ENCODE measurements at places on chromosomes 1 and 21.

- DNase-seq: no peak
Observed at GRCh38 chr1:38047603-38048141, 1.1 kb upstream of the POU3F1 start.

DNA sequence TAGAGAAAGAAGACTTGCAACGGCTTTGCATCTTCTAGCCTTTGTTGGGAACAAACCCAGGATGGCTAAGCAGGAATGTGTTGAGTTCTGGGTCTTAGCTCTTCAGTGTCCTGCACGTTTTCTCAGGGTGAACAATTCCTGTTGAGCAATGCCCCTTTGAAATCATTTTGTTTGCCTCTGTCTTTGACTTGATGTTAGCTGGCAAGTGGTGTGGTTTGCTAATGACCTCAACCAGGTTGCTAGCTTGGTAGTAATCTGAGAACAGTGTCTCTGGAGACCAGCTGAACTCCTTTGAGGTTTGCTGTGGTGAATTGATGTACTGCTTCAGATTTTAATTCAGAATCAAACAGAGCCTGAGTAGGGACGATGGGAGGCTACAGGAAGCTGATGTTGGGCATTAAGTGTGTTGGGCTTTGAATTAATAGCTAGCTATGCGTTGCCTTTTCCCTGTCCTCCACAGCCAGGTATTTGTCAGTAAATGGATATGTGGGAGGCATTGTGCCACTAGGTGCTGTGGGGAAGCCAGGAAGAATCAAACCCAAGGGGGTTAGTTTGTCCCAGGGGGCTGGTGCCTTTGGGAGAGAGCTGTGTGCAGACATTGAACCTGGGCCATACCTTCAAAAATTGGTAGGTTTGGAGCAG is 23.3 kb upstream of the SRSF10 start:
- no peak for DNase-seq

GRCh38 chr1:90341516-90341915 is 346.6 kb downstream of the ZNF326 start:
- DNase-seq: no peak

- no peak for DNase-seq
Observed at GRCh38 chr1:167612587-167613385, 17.2 kb upstream of the RCSD1 start.

- no peak for DNase-seq
Observed at GRCh38 chr1:175572932-175573868, 170.2 kb downstream of the TNR start.

DNA sequence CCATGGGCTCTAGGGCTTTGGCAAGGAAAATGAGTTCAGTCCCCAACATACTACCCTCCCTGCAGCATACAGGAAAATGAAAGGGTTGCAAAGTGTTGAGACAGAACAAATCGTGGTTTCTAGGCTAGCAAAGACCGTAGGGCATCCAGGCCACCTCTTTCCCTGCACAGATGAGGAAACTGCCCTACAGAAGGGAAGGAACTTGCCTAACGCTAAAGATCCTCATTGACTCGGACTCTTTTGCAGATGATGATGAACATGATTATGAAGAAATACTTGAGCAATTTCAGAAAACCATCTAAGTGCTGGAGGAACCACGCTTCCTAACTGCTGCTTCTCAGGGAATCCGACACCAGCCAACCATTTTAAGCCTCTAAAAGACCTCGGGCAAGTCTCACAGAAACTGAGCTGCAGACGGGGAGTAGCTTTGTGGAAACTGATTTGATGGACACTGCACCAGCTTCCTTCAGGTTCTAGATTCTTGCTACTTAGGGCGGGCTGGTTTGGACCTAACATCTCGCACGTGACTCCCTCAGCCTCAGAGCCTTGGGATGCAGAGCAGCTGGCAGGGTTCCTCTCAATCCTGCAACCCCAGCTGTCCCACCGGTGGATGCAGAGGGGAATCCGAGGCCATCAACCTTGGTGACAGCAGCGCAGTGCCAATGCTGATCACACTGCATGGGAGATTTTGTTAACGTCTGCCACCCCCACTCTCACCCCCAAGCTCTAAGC is 13.4 kb downstream of the THEMIS2 start:
- no peak for DNase-seq

DNA sequence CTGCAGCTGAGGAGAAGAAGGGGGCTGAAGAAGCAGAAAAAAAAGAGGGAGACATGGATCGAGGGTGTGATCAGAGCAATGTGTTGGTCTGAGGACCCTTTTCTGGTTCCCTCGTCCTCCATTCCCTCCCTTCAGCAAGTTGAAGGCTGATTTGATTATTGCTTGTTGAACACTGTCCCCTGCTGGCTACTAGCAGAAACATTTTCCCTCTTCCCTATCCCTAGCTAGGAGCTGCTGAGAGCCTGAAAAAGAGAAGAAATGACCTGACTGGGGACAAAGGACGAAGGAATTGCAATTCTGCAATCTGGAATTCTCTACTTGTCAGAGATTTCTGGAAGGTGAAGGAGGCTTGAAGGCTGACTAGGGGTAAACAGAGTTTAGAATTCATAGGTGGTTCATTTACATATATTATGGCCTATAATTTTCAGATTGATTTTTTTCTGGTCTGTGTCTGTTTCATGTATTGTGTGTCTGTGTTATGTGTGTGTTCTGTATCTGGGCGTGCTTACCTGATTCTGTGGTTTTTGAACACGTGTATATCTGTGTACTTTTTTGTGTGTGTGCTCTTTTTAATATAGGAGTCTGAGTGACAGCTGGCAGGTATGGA is 9.8 kb downstream of the NHLH1 start:
- DNase-seq: no peak

- no peak for DNase-seq
Observed at GRCh38 chr1:177354247-177354646, 183.5 kb downstream of the BRINP2 start.

- no peak for DNase-seq
Observed at GRCh38 chr1:27509127-27510080, 19.4 kb upstream of the WASF2 start.

GRCh38 chr1:16248007-16248436 is 11.0 kb upstream of the CPLANE2 start:
- DNase-seq: no peak

GRCh38 chr1:37822906-37823815 is 15.2 kb upstream of the YRDC start:
- no peak for DNase-seq

DNA sequence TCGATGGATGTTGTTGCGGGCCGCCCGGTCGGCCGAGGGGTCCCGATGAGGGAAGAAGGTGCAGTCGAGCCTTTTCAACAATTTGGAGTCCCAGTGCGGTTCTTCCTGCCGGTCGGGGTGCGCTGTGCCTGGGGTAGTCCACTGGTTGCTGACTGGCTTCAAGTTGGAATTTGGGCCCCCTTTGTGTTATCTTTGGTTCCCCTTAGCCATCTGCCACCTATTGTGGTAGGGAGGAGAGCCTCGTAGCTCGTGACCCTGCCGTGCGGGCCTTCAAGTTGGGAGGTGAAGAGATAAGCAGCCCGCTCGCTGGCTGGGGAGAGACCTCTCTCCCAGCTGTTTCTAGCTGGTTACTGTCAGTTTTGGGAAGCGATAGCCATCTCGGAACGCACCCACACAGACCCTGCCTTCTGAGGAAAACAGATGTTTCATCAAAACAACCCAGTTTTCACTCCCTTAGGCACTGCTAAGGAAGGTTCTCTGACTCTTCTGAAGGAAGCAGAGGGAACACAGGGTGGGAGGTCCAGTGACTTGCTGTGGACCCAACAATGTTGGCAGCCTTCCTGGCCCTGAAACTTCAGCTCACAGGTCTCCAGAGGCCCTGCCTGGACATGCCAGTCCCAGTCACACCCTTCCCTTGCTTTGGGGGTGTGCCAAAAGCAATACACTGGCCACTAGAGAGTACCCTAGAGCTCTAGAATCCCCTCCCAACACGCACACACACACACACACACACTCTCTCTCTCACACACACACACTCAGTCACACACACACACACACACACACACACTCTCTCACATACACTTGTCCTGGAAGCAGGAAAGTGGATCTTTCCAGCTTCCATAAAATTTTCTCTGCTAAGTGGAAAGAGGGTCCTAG is 1.0 kb downstream of the BTG2 start:
- no peak for DNase-seq

DNA sequence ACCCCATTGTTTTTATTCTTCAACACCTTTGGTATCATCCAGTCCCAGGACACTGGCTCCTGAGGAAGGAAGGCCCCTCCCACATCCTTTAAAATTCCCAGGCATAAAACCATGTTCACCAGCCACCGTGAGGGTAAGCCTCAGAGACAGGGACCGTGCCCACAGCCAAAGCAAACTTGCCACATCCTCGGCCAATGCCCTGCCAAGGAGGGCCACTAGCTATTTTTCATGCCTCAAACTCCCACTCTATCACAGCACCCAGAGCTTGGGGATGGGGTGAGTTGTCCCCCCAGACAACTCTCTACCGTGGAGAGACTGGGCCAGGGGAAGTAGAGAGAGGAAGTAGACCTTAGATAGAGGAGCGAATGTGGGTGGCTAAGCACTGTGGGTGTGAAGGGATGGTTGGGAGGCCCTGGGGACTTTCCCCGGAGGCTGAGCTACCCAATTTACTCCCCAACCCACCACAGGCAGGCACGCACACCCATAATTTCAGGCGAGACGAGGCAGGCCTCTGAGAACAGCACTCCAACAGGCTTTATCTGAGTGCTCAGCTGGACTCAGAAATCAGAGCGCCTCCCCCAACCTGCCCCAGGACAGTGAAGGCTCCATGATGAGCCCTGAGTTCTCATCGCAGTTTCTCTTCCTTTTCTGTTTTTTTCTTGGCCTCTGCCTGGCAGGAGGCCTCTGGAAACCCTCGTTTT is 15.9 kb upstream of the BTG2 start:
- DNase-seq: no peak

GRCh38 chr1:6447016-6447817 is 18.8 kb downstream of the TNFRSF25 start:
- no peak for DNase-seq

DNA sequence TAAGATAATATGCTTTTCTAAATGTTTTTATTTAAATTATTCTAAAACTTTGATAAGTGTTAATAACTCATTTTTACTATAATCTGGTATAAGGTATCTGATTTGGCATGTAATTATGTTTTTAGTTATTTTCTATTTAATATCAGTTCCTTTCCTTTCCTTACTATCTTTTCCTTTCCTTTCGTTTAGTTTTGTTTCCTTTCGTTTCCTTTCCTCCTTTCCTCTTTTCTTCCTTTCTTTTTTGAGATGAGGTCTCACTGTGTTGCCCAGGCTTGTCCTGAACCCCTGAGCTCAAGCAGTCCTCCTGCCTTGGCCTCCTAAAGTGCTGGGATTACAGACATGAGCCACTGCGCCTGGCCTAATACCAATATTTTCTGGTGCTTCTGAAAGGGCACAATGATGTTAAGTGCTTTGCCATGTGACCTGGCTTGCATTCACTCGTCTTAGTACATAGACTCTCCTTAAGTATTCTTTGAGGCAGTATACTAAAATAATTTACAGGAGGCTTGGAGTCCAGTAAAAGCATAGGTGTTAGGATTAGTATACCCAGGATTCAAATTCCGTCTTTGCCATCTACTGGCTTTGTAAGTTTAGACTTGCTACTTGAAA is 18.7 kb downstream of the MIER1 start:
- no peak for DNase-seq

DNA sequence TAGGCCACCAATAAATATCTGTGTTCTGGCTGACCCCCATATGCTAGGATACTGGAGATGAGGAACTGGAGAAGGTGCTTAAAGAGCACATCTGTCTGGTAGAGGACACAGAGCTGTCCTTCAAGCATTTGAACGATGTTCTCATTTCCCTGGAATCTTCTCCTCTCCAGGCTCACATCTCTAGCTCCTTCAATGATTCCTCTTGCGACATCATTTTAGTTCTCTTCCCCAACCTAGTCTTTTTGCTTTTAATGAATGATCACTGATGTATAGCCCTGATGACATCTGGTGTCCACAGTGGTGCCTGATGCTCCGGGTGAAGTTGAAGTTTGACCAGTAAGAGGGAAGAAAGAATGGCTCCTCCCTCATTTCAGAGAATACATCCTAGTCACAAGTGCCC is 80.8 kb upstream of the UBE2U start:
- no peak for DNase-seq

DNA sequence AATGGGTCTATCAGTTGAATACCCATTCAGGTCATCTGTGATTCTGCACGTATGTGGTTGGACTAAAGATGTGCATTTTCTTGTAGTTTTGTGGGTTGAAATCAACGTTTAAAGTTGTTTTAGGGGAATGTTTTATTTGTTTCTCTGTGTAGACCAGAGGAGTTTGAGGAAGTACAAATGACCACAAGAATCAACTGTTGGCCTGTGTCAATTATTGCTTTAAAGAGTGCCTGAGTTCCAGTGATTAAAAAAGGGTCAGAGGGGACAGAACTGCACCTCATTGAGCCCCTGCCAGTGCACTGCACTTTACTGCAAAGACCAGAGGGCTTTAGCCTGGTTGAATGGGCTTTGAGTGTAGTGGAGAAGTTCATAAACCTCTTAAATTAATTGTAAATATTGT is 190.3 kb downstream of the VPS13D start:
- DNase-seq: no peak

DNA sequence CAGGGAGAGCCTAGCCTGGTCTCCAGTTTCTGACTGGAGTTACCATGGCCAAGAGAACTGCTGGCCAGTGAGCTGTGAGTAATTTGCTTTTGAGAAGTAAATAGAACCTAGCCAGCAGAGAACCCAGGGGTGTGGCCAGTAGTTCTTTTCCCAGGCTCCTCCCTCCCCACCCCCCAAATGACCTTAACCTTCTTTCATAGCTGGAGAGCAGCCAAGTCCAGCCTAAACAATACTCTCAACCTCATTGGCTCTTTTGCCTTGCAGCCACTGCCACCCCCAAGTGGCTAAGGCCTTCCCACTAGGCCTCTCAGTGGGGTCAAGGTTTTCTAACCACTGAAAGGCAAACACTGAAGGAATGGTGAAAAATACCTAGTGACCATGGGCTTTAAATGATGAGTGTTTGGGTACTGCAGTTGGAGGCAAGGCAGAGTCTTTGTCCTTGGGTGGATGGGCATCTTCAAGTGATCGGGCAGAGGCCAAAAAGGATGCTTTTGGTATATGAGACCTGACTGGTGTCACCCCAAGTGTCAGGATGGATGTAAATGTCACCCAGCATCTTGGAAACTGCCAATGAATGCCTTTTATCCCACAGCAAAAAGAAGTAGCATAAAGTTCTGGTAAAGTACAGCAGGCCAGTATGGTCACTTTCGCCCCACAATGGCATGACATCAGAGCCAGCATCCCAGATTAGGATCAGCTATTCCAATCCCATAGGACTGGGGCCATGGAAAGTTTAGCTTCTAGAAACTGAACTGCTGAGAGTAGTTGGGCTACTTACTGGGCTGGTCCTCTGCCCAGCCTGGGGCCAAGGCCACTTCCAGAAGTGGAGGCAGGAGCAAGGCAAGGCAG is 3.5 kb upstream of the PIGV start:
- DNase-seq: no peak

GRCh38 chr1:19028110-19028509 is 71.6 kb upstream of the IFFO2 start:
- no peak for DNase-seq

DNA sequence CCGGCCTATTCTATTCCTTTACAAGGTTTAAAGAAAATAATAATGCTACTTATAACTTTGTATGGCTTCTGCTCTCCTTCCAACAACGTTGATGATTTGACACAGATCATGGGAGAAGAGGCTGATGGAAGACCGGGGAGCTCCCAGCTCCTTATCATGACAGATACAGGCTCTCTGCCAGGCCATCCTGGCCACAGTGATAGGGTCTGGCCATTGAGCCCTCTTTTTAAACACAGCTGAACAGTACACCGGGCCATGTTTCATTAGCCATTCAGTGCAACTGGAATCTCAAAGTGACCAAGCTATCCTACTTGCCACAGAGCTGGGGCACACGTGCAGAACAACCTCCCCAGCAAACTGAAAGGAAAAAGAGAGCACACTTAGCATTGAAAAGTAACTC is 34.9 kb downstream of the DNAJC11 start:
- no peak for DNase-seq

- DNase-seq: no peak
Observed at GRCh38 chr21:26972192-26972591, 5.3 kb upstream of the ADAMTS5 start.
